Activated naive CD4-positive, alpha-beta T cell treated with anti-CD3 and anti-CD28 coated beads for 36 hours (primary cell): ENCODE measurements at places on chromosomes 16 and 17. TPM values are rescaled to one million over a fixed set of nuclear protein-coding genes. Genes with fewer than 3 reads are reported as not detected.
A peak's percentile ranks its signal among the peaks of the same experiment; 100 is the strongest.

DNA sequence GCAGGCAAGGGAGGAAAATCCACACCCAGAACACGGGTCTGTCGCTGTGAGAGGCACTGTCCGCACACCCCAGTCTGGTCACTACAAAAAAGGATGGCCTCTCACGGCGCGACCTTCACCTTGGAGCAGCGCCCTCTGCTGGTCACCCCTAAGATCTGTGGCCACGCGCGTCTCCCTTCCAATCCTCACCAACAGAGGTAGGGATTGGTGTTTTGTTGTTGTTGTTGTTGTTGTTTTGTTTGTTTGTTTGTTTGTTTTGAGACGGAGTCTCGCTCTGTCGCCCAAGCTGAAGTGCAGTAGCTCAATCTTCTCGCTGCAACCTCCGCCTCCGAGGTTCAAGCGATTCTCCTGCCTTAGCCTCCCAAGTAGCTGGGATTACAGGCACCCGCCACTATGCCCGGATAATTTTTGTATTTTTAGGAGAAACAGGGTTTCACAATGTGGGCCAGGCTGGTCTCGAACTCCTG is 15.0 kb upstream of the C17orf58 start:
- no peaks in the 10 kb centered on the region for H3K27me3 ChIP-seq
- peak; percentile 76 for DNase-seq
- H3K4me3 ChIP-seq, result peak overlapping the region; percentile 60

DNA sequence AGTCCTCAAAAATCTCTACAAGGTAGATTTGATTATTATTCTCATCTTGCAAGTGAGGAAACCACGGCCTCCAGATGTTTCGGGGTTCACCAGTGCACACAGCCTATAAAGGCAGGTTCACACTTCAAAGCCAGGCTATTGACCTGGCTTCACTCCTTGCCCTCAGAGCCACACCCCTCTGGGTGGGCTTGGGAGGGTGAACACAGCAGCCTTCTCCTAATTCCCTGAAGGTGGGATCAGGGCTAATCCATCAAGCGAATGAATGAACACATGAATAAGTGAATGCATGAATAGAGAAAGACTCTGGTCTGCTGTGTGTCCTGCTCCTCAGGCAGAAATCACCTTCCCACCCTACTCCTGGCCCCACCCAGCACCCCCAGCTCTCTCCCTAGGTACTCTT is 139.0 kb downstream of the CYLD start:
- no peaks in the 10 kb centered on the region for H3K36me3 ChIP-seq
- DNase-seq, result no peak
- H3K4me1 ChIP-seq, result no peaks in the 10 kb centered on the region
- H3K4me3 ChIP-seq, result no peak overlapping the region

GRCh38 chr16:66293207-66293735 is 73.2 kb upstream of the CDH5 start:
- H3K27me3 ChIP-seq, result peaks cover 6% of the 10 kb centered on the region
- H3K36me3 ChIP-seq, result no peaks in the 10 kb centered on the region
- no peak overlapping the region for H3K4me3 ChIP-seq
- DNase-seq, result no peak
- H3K27ac ChIP-seq, result no peak overlapping the region

- no peaks in the 10 kb centered on the region for H3K36me3 ChIP-seq
- DNase-seq, result no peak
- H3K27ac ChIP-seq, result no peak overlapping the region
Observed at GRCh38 chr16:86521236-86522197, 11.2 kb downstream of the FOXF1 start.

GRCh38 chr17:47686664-47687327 is 7.2 kb upstream of the TBKBP1 start:
- peaks cover 30% of the 10 kb centered on the region for H3K4me1 ChIP-seq
- H3K27me3 ChIP-seq, result no peaks in the 10 kb centered on the region
- no peak overlapping the region for H3K27ac ChIP-seq
- H3K4me3 ChIP-seq, result no peak overlapping the region
- DNase-seq, result no peak

GRCh38 chr17:8016632-8017424 is 14.4 kb downstream of the GUCY2D start:
- DNase-seq, result peak; percentile 80
- H3K27me3 ChIP-seq, result peaks cover 6% of the 10 kb centered on the region
- peaks cover 4% of the 10 kb centered on the region for H3K4me1 ChIP-seq
- peak overlapping the region; percentile 61 for H3K4me3 ChIP-seq
- no peak overlapping the region for H3K27ac ChIP-seq

GRCh38 chr17:69945698-69946185 is 129.3 kb upstream of the KCNJ16 start:
- H3K27me3 ChIP-seq, result peaks cover 3% of the 10 kb centered on the region
- no peaks in the 10 kb centered on the region for H3K36me3 ChIP-seq
- H3K4me3 ChIP-seq, result no peak overlapping the region
- no peak for DNase-seq

- H3K27me3 ChIP-seq, result no peaks in the 10 kb centered on the region
- no peak for DNase-seq
- no peak overlapping the region for H3K27ac ChIP-seq
- H3K4me3 ChIP-seq, result no peak overlapping the region
Observed at GRCh38 chr17:74767111-74767516, 9.0 kb downstream of the NAT9 start.

GRCh38 chr16:23640615-23640930 is 537 bp downstream of the PALB2 start:
- H3K4me3 ChIP-seq, result peak overlapping the region; percentile 100
- H3K27ac ChIP-seq, result peak overlapping the region; percentile 97
- H3K36me3 ChIP-seq, result peaks cover 24% of the 10 kb centered on the region
- peaks cover 27% of the 10 kb centered on the region for H3K4me1 ChIP-seq
- no peaks in the 10 kb centered on the region for H3K27me3 ChIP-seq

- no peak overlapping the region for H3K4me3 ChIP-seq
- peaks cover 18% of the 10 kb centered on the region for H3K27me3 ChIP-seq
- H3K27ac ChIP-seq, result no peak overlapping the region
- DNase-seq, result no peak
Observed at GRCh38 chr16:17728196-17728595, 257.4 kb upstream of the XYLT1 start.

GRCh38 chr17:80035937-80036714 is at the start of gene CCDC40:
Gene CCDC40, plus strand, starts transcription at chr17:80036642. Its CDS starts 21 bp downstream, at chr17:80036663.
- peaks cover 9% of the 10 kb centered on the region for H3K4me1 ChIP-seq

DNA sequence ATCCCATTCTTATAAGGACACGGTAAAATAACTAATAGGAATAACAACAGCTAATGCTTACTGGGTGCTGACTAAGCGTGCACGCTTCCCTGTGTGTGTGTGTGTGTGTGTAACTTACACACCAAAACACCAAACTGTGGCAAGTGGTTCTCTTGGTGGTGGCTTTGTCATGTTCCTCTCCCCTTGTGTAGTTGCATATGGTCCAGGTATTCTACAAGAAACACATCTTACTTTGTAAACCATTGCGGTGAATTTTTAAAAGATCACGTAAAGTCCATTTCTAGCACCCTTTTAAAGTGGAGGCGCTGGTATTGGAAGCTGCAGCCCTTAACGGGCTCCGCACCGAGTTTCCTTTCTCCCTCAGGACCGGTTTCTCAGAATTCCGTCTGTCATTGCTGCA is 221.0 kb upstream of the FOXF1 start:
- H3K4me3 ChIP-seq, result no peak overlapping the region
- no peaks in the 10 kb centered on the region for H3K36me3 ChIP-seq
- no peak overlapping the region for H3K27ac ChIP-seq
- peaks cover 54% of the 10 kb centered on the region for H3K27me3 ChIP-seq
- no peak for DNase-seq
- no peaks in the 10 kb centered on the region for H3K4me1 ChIP-seq

- H3K27me3 ChIP-seq, result no peaks in the 10 kb centered on the region
- H3K27ac ChIP-seq, result no peak overlapping the region
- DNase-seq, result no peak
- H3K4me3 ChIP-seq, result no peak overlapping the region
Observed at GRCh38 chr17:29954405-29954804, 13.0 kb downstream of the EFCAB5 start.

GRCh38 chr17:41145261-41145660 is 4.4 kb downstream of the KRTAP4-5 start:
- H3K27me3 ChIP-seq, result no peaks in the 10 kb centered on the region
- H3K27ac ChIP-seq, result no peak overlapping the region
- no peaks in the 10 kb centered on the region for H3K4me1 ChIP-seq
- no peaks in the 10 kb centered on the region for H3K36me3 ChIP-seq
- no peak overlapping the region for H3K4me3 ChIP-seq
- no peak for DNase-seq

DNA sequence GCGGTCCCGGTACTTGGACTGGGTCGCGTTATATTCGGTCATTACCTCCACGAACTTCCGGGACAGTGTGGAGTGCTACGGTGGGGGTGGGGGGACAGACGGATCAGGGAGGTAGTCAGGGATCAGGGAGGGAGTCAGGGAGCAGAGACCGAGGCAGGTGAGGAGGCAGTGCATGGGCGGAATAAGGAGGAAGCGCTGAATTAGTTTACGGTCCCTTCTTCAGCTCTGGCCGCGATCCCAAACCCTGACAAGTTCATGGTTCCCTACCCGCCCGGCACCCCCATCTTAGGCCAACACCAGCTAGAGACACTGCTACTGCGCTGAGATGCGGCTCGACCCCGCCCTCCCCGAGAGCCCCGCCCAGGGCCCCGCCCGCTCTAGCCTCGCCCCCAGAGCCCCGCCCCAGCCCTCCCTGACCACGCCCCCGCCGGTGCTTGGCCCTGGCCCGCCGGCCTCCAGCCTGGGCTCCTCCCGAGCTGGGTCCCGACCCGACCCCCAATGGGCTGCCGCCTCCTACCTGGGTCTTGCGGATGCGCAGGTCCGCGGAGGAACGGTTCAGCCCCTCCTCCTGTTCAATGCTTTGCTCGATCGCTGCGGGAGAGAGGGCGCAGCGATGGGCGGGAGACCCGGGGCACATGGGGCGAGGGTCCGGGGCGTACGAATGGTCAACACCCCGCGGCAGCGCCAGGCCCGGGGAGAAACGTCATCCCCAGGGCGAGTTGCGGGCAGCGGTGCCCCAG is 12.1 kb downstream of the HSD3B7 start:
- peak; percentile 86 for DNase-seq
- H3K27ac ChIP-seq, result no peak overlapping the region
- peaks cover 11% of the 10 kb centered on the region for H3K4me1 ChIP-seq
- no peaks in the 10 kb centered on the region for H3K36me3 ChIP-seq
- no peaks in the 10 kb centered on the region for H3K27me3 ChIP-seq

- no peak overlapping the region for H3K27ac ChIP-seq
- DNase-seq, result peak; percentile 69
- H3K4me3 ChIP-seq, result no peak overlapping the region
- no peaks in the 10 kb centered on the region for H3K36me3 ChIP-seq
- no peaks in the 10 kb centered on the region for H3K27me3 ChIP-seq
Observed at GRCh38 chr17:1573932-1574696, 11.5 kb upstream of the PITPNA start.

DNA sequence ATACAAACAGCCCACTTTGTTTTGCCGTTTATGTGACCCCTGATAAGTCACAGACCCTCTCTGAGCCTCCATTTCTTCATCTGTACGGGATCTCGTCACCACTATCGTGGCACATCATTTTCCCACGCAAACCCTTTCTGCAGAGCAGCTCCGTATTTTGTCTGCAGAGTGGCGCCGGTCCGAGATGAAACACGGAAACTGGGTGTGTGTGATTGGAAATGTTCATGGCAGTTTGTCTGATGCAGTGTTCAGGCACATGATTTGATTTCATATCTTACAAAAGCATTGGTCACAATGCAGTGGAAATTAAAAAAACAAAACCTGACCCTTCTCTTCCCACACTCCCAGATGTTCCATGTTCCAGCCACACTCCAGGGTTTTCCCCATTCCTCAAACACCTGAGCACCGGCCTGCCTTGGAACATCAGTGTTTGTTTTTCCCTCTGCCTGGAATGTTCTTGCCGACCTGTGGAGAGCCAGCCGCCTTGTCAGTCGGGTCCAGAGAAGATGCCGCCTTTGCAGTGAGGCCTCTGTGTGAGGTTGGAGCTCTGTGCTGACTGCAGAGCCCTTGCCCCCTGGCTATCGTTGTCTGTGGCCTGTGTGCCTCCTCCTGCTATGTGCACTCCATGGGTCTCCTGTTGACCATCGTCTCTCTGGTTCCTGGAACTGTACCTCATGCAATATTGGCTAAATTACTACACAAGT is 39.2 kb downstream of the NT5M start:
- no peak overlapping the region for H3K4me3 ChIP-seq
- DNase-seq, result no peak
- H3K4me1 ChIP-seq, result no peaks in the 10 kb centered on the region
- H3K27me3 ChIP-seq, result no peaks in the 10 kb centered on the region
- H3K36me3 ChIP-seq, result no peaks in the 10 kb centered on the region

- no peak for DNase-seq
- H3K27ac ChIP-seq, result peak overlapping the region; percentile 50
- peaks cover 11% of the 10 kb centered on the region for H3K36me3 ChIP-seq
- H3K4me3 ChIP-seq, result peak overlapping the region; percentile 80
- H3K27me3 ChIP-seq, result no peaks in the 10 kb centered on the region
Observed at GRCh38 chr16:680967-681745, 946 bp downstream of the STUB1 start.

GRCh38 chr17:80386341-80386740 is 28.6 kb upstream of the ENDOV start:
- no peaks in the 10 kb centered on the region for H3K4me1 ChIP-seq
- H3K4me3 ChIP-seq, result no peak overlapping the region
- peaks cover 61% of the 10 kb centered on the region for H3K36me3 ChIP-seq
- DNase-seq, result no peak
- H3K27ac ChIP-seq, result no peak overlapping the region

DNA sequence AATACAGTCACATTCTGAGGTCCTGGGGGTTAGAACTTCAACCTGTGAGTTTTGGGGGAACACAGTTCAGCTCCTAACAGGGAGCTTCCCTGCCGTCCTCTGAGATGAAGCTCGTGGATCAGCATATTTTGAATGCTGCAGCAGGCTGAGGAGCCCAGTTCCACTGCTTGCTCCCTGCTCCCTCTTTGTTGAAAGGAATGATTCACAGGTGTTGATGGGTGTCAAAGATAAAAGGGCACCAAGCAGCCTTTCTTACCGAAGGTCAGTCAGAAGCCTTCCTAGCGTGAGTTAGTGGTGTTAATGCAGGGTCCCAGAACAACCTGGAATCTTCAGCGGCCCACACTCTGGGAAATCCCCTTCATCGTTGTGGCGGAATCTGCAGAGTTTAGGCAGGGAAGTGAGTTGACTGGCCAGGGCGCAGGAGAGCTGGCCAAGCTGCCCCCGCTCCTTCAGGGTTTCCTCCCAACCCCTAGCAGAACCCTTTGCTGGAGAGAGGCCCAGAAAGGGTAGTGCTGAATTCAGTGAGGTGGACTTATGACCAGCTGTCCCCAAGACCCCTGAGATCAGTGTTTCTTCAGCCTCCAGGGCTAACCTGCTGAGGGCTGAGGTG is 114.8 kb downstream of the GNAO1 start:
- H3K4me1 ChIP-seq, result no peaks in the 10 kb centered on the region
- no peak overlapping the region for H3K27ac ChIP-seq
- no peak for DNase-seq
- no peak overlapping the region for H3K4me3 ChIP-seq
- no peaks in the 10 kb centered on the region for H3K27me3 ChIP-seq

The PNPO gene
- total RNA-seq, result 37.0 TPM

The GRAP gene
- 8.1 TPM for total RNA-seq

The DYNLRB2 gene
- not detected for total RNA-seq

The GH2 gene
- total RNA-seq, result not detected

The CACNG3 gene
- not detected for total RNA-seq

The GCGR gene
- not detected for total RNA-seq

The ACSM3 gene
- 29.6 TPM for total RNA-seq

The TBC1D3K gene
- not detected for total RNA-seq

The PPP1R1B gene
- total RNA-seq, result not detected

The NPIPB2 gene
- 8.7 TPM for total RNA-seq

The USP32 gene
- total RNA-seq, result 28.9 TPM

The ZNF174 gene
- total RNA-seq, result 6.3 TPM
